ENCODE measurements at places on chromosomes 4 and X.

DNA sequence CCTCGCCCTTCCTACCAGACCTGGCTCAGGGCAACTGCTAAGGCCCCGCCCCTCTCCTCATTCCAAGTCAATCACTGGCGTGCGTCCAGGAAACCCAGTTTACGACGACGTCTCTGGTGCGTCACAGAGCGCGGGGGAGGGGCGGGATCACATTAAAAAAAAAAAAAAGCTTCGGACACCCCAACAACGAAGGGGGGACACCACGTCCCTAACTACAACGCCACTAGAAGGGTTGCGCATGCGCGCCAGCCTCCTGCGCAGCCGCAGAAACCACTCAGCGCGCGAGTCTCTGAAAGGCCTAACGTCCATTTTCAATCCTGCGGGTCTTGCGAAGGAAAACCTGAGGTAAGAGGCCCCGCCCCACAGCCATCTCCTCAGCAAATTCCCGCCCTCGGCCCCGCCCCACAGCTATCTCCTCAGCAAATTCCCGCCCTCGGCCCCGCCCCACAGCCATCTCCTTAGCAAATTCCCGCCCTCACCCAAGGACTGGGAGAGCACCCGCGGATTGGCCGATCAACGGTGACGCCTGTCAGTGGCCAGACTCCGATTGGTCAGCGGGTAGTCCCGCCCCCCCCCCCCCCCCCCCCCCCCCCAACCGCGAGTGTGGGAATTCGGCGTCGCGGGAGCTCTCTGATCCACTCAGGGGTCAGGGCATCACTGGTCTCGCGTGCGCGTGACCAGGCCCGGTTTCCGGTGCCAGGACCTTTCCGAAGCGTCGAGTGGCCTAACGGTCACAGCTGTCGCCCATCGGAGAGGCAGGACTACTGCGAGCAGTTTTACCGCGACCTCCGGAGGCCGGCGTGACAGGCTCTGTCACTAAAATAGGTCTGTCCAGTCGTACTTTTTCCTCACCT is at the start of gene SCML1:
Gene SCML1, plus strand, starts transcription at position 638 of the 854 bp plus-strand sequence. CDS start 6,694 bp downstream, outside the sequence.
- DNase-seq = peak; percentile 87

GRCh38 chr4:173242466-173243250 is 74.0 kb downstream of the GALNT7 start:
- no peak for DNase-seq

DNA sequence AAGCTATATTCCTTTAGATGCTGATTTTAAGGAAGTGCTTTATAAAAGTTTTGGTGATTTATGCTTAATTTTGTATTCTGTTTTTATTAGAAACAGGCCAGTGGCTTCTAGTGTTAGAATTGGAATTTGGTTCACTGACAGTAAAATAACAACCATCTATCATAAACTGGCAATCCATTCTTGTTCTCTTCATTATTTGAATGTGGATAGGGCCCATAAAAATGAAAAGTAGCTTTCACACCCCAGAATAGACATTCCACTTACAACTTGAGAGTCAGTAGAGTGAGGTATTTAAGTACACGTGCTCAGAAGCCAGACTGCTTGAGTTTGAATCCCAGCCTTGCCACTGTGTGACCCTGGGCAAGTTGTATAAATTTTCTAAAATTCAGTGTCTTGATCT is 232.4 kb upstream of the CTSO start:
- DNase-seq = no peak

DNA sequence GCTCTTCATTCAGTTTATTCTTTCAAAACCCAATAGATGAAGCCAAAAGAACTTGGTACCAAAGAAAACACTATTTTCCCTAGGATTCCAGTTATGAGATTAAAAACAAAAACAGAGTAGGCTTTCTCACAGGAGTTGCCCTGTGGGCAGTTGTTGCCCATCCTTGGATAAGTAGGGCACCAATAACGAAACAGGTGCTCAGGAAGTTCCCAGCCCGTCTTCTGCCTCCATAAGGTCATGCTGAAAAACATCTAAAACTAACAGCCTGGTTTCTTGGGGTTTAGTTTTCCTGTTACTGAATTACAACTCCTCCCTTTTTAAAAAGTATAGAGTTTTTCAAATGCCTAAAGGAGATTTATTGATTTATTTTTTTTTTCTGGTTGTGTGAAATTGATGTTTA is 14.7 kb downstream of the TSPAN5 start:
- DNase-seq = no peak

GRCh38 chr4:159416073-159416472 is 313.2 kb downstream of the RAPGEF2 start:
- DNase-seq = no peak

DNA sequence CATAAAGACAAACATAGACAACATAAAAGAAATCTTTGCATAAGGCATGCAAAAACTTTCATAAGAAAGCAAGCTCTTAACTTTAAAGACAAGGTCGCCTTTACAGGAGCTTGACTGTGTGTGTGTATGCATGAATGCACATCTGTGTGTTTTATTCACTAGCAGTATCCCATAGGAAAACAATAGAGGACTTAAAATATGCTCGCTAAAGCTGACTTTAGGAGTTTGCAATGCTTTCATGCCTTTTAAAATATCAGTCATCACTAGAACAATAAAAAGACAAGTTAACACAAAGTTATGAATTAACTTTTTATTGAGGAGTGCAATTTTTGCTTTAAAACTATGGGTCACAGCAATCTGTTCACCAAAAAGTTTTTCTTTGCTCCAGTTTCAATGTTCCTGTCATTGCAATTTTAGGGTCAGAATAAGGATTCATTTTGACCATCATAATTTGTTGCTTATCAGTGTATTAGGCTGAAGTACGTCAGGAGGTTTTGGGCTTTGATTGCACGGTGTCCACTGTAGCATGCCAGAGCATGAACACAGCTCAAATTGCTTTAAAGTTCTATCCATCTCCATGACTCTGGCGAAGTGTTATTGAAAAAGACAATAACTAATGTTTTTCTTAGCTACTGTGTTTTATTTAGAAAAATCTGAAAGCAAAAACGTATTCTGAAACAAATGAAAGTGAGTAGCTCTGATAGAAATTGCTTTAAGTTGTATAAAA is 36.9 kb downstream of the ANXA10 start:
- DNase-seq = no peak

GRCh38 chrX:67787196-67787595 is 243.4 kb downstream of the AR start:
- DNase-seq = no peak

- no peak for DNase-seq
Observed at GRCh38 chr4:108536577-108536976, 83.8 kb upstream of the RPL34 start.

GRCh38 chrX:46757593-46757992 is 1.3 kb downstream of the SLC9A7 start:
- no peak for DNase-seq

GRCh38 chr4:37742149-37742548 is 56.0 kb upstream of the RELL1 start:
- no peak for DNase-seq

- no peak for DNase-seq
Observed at GRCh38 chr4:77336411-77337142, 179.6 kb downstream of the CCNG2 start.

- DNase-seq = no peak
Observed at GRCh38 chr4:90349636-90350035, 222.4 kb downstream of the CCSER1 start.

GRCh38 chr4:165301833-165302232 is 25.6 kb upstream of the MSMO1 start:
- no peak for DNase-seq

- DNase-seq = no peak
Observed at GRCh38 chr4:7135389-7135746, 57.0 kb upstream of the SORCS2 start.

DNA sequence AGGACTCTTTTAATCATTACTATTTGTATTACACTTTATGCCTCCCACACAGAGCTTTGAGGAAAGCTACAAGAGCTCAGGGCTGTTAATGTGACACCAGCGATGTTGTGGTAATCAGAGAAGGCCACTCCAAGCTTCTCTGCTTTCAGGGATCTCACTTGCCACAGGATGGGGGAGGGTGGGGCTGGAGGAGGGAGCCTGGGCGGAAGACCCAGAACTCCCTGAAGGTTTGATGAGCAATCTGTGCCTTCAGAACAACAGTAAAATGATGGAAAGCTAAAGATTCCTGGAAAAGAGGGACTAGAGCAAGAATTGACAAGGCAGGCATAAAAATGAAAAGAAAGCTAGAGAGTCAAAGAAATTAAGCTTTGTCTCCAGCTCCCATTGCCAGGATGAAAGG is 75.6 kb downstream of the MAML3 start:
- peak; percentile 44 for DNase-seq

DNA sequence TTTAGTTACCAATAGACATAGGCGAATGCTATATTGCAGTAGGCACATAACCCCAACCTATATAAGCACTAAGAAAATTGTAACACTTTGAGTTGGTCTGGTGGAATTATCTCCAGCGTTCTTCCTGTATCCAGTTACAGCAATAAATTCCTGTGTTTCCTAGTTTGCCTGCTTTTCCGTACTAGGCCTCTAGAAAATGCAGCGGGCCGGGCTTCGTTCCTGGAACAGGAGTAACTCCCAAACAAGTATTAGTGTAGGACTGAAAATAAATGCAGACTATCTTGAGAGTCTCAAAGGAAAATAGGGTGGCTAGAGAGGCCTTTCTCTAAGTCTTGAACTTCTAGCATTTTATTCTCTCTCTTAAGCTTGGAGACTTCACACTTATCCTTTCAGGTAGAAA is 159.8 kb downstream of the OR13H1 start:
- no peak for DNase-seq

- DNase-seq = no peak
Observed at GRCh38 chr4:125368146-125368545, 53.4 kb downstream of the FAT4 start.

GRCh38 chr4:26529479-26529878 is 39.2 kb upstream of the CCKAR start:
- no peak for DNase-seq

GRCh38 chr4:3369781-3370674 is 71.7 kb upstream of the HGFAC start:
- DNase-seq = no peak

DNA sequence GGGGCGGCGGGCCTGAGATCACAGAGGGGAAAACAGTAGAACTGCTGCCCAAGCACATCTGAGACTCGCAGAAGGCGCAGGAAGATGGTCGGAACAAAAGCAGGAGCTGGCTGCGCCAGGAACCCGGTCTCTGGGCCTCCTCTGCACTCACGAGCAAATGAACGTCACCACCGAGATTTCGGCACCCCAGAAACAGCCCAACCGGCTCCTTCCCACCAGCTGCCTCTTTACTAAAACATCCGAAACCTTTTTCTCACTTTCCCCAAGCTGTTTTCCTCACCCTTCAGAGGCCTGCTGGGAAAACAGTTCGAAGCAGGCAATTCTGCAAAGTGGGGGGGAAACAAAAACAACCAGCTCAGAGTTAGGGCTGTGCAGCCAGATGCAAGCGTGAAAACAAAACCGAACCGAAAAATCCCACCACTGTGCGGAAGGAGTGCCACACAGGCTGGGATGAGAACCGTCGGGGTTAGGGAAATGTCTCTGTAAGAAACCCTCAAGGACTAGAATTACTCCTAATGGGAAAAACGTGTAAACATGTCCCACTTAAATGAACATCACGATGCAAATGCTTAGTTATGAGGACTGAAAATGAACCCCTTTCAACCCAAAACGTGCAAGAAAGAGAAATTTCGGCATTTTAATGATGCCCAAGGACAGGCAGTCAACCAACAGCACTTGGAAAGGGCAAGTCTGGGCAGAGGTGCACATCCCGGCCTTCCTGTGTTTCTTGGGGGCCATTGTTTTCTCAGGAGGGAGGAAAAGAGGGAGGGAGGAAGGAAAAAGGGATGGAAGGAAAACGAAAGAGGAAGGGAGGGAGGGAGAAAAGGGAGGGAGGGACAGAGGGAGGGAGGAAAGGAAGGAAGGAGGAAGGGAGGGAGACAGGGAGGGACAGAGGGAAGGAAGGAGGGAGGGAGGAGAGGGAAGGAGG is 15.8 kb downstream of the DHRSX start:
- DNase-seq = no peak

GRCh38 chrX:17854069-17854468 is 7.0 kb downstream of the RAI2 start:
- DNase-seq = no peak
